ENCODE measurements at places on chromosomes 7 and 10.
A peak's percentile ranks its signal among the peaks of the same experiment; 100 is the strongest.

- DNase-seq = no peak
Measured at GRCh38 chr7:25653384-25653783, 425.1 kb upstream of the NPVF start.

DNA sequence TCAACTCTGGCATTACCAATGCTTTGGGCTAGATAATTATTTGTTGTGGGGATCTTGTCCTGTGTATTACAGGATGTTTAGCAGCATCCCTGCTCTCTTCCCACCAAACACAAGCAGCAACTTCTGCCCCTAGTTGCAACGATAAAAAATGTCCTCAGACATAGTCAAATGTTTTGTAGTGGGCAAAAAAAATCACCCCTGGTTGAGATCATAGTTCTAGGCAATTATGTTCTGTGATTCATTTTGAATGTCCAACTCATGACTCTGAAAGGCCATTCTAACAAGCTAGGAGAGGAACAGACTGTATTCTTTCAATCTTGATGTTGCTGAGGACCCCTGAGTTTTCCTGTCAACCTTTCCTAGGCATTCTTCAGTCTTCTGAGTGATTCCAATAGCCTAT, 79.5 kb downstream of the RTKN2 start:
- no peak for DNase-seq

DNA sequence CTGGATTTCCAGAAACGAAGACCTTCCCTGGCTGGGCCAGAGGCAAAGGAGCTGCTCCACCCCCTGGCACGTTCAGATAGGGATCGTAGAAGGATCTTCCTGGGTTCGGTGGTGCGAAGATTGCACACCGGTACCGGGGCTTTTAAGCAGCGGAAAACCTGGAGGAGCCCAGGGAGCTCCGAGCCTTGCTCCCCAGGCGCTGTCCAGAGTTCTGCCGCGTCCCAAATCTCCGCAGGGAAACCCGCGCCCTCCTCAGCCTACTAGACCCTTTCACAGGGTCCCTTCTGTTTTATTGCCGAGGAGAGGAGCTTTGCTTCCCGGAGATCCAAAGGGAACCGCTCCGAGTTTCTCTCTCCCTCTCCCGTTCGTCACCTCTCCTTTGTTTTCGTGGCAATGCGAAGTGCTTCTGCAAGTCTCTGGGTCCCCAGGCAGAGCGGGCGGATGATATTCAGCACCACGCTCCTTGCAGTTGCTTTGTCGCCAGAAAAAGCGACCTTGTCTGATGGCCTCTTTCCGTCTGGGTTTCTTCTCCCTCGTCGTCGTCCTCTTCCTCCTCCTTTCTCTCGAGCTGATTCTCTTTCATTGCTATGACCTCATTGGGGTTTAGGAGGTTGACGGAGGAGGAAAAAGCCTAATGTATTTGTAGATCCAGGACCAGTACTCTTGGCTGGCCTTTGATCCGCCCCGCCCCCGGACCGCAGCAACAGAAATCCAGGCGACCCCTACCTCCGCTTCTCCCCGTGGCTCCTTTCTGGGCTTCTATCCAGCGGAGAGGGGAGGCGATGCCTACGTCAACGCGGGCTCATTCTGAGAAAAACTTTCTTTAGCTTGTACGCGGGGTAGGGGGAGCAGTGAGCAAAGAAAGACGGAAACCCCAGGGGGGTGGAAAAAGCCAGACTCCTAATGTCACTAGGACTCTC, at the start of gene TMEM196:
TSS of gene TMEM196 (minus strand) at position 777 of the 920 bp plus-strand sequence. CDS start 921 bp downstream, outside the sequence.
- no peak for DNase-seq

DNA sequence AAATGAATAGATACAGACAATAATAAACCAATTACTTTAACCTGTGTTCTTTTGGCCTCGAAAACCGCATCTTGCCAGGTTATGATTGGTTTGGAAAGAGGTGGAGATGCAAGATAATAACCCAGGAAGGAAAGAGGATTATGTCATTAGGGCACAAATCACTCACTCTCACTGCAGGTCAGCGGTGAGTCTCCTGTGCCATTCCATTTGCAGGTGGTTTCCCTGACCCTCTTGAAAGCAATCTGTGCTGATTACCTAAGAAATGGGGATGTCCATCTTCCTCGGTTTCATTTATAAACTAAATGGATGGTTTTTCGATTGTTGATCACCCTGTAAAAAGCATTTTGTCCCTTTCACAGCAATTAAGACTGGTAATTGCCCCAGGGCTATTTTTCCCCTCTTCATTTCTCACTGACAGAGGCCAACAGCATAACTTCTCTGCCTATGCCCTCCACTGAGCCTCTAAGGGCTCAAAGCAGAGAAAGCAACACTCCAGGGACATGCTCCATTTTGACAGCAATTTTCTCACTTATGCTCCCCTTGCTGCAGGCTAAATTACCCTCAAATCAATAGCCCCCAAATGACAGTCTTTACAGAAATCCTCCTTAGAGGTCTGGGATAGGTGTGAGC, 257.5 kb downstream of the IPMK start:
- DNase-seq = no peak

- no peak for DNase-seq
Measured at GRCh38 chr7:17558558-17559332, 260.3 kb downstream of the AHR start.

GRCh38 chr7:126716321-126716720, 536.4 kb downstream of the GRM8 start:
- no peak for DNase-seq

DNA sequence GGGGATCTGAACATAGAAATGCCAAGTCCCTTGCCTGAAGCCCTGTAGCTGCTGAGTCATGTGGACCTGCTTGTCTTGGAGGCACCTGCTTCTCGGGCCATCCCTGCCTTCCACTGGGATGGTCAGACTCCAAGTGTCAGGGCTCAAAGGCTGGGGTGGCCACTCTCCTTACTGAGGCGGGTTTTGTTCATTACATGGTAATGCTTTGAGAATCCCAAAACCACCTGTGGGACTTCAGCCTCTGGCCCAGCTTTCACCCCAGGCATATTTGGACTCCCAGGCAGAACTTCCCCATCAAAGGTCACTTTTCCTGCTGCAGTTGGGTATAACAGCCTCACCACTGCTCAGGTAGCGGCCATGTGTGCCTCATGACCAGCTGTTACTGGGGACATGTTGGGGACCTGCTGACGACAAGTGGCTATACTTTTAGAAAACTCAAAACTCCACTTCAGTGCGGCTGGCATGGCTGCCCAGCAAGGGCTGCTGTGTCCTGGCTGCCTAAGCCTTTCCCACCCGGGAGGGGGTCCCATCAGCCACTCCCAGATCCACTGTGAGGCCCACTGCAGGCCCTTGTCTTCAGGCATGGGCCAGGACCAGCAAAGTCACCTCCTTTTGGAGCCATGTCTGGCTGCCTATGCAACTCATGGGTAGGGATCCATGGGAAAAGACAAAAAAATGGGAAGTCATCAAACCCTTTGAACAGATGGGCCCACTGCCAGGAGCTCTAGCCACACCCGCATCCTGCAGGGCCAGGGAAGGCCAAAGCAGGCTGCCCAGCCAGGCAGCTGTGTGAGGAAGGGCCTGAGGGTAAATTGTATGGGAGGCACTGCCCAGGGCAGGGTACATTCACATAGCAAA, 96.7 kb downstream of the ARHGAP22 start:
- DNase-seq = no peak

DNA sequence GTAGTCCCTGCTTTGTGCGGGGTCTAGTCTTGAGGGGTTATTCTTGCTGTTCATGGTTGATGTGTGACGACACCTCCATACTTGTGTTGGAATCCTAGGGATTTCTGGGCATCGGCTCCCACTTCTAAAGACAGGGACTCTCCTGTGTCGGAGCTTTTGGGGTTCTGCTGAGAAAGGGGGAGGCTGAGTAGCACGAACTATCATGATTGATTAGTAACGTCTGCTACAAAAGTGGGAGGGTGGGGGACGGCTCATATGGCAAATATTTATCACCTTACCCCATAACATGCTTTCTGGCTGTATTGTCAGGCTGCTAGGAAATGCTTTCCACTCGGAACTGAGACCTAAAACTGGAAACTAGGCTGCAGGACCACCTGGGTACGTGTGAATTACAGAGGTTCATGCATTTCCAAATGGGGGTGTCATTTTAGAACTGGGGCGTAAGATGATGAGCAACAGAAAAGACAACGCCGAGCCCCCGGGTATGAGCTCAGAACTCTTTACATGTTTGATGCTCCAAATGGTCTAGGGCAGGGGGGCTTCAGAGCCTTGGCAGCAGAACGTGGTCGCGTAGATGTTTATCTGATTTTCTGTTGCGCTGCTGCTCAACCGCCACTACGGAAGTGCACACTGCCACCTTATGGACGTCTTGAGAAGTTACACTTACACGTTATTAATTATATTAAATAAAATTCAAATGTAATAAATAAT, 15.1 kb upstream of the NME8 start:
- no peak for DNase-seq

DNA sequence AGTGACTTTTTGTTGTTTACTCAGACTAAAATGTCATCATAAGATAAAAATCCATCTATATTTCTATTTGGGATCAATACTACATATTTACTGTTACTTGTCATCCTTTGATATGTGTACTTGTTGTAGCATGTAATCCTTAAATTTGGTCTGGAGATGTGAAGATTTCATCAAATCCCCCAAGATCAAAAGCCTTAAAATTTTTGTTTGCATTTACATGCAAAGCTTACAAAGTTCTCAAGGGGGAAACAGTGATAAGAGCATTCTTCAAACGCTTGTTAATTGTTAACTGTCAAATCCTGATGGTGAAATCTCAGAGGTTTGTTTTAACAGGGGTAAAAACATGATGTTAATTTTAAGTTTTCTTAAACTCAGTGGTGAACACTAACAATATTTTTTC, 84.9 kb upstream of the SKAP2 start:
- DNase-seq = no peak

DNA sequence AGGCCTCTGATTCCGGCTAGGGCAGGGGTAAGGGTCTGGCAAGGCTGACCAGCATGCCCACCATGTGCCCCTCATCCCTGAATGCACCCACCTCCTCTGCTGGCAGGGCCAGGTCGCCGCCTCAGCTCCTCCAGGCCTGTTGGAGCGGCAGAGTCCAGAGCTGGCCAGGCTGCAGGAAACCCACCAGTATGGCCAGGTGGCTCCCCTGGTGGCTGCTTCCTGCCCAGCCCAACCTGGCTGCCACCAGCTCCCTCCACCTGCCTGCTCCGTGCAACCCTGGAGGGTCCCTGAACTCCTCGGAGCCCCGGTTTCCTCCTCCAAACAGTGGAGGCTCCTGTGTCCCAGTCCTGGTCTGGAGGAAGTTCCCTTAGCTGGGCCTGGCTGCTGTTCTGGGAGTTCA, 39.6 kb downstream of the MICALL2 start:
- no peak for DNase-seq

DNA sequence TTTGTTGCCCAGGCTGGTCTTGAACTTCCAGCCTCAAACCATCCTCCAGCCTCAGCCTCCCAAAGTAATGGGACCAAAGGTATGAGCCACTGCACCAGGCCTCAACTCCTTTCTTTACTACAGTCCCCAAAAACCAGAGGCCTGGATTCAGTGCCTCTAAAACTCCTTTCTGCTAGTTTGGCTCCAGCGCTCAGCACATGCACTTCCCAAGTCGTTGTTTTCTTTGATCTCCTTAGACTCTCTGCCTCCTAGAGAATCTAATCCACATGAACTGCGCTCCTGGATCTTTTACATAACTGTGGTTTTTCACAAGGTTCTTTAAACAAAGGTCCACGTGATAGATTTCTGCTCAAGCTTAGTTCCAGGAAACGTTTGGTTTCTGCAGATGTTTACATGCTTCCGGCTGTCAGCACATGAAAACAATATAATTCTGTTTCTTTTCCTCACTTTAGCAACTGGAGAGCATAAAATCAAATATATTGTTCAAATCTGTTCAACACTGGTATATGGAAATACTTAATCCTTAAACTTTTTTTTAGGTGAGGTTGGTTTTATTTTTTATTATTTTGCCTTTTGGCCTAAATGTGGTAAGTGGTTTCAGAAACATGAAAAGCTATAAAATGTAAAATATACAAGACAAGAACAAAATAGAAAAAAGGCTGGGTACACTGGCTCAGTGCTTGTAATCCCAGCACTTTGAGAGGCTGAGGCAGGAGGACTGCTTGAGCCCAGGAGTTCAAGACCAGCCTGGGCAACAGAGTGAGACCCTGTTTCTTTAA, 270.5 kb upstream of the MKLN1 start:
- no peak for DNase-seq

DNA sequence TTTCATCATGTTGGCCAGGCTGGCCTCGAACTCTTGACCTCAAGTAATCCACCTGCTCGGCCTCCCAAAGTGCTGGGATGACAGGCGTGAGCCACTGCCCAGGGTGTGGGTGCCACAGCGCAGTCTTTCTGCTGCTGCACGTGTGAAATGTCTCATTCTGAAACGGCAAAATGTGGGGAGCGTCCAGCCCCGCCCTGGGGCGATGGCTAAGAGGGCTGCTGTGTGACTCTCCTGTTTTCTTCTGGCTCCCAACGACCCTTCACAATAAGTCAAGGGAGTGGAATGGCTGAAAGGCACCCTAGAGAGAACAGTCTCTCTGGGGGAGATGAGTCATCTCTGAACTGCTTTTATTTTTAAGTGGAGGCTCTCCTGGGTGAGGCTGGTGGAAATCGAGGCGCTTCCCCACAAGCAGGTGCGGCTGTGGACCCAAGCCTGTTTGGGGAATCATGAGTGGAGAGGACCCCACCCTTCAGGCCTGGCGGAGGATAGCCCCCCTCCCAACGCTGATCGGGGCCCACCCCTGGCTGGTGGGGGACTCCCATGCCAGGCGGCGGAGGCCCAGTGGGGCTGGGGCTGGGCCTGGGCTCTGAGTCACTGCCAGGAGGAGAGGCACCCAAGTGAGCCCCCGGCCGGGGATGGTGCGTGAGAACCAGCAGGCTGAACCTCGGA, 18.0 kb downstream of the ADAP1 start:
- DNase-seq = no peak

DNA sequence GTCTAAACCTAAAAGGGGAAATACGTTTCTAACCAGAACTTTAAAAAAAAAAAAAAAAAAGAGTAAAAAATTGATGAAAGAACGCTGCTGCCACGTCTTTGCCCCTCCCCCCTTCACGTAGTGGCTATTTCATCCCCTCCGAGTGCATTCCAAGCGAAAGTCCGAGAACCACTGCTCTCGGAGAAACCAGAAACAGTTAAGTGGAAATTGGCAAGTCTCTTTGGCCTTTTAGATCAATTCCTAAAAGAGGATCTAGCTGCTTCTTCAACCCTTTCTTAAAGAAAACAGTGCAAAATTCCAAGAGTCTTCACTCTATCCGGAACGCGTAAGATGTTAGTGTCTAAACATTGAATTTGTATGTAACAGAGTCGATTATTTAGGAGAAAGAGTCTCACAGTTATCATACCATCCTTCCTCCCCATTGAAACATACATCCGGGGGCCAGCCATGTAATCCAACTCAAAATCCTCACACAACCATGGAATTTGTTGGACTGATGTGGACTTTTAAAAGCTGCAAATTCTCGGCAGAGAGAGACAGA, 1.1 kb downstream of the P4HA1 start:
- peak; percentile 30 for DNase-seq

GRCh38 chr7:13152755-13153154, 465.3 kb downstream of the ARL4A start:
- no peak for DNase-seq

- DNase-seq = no peak
Measured at GRCh38 chr10:103665162-103665889, 171.8 kb downstream of the NEURL1 start.

DNA sequence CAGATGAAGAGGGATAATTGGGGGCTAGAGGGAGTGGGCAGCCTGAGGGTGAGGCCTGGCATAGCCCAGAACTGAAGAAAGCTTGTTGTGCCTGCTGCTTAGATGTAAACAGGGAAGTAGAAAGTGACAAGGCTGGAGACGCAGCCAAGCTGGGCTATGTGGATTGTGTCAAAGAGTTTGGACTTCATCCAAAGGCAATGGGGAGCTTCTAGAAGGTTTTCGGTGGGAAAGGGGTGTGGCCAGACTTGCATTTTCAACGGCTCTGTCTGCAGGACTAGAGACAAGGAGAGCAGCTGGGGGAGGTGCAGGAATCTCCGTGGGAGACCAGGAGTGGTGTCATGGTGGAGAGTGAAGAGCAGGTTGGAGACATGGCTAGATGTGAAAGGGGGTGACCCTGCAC, 48.8 kb downstream of the GOLGA7B start:
- DNase-seq = no peak
